ENCODE measurements at places on chromosomes 6 and 20.

GRCh38 chr20:34337544-34337943 lies 25.5 kb upstream of the ITCH start:
- no peak for DNase-seq

DNA sequence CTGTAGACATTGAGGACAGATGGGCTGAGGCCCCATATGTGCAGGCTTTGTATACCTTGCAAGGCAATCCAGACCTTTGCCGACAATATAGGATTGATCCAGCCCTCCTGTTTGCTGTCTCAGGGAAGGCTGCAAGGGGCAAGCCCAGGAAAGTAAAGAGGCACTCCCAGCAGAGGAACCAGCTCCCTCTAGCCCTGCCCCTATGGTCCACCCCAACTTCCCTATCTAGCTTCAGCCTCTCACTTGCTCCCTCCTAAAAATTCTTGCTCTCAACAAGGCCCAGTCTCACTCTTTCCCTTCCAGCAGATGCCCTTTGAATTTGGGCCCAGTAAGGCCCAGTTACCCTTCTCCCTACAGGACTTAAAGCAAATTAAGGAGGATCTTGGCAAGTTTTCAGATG lies 92.6 kb downstream of the JARID2 start:
- no peak for DNase-seq

DNA sequence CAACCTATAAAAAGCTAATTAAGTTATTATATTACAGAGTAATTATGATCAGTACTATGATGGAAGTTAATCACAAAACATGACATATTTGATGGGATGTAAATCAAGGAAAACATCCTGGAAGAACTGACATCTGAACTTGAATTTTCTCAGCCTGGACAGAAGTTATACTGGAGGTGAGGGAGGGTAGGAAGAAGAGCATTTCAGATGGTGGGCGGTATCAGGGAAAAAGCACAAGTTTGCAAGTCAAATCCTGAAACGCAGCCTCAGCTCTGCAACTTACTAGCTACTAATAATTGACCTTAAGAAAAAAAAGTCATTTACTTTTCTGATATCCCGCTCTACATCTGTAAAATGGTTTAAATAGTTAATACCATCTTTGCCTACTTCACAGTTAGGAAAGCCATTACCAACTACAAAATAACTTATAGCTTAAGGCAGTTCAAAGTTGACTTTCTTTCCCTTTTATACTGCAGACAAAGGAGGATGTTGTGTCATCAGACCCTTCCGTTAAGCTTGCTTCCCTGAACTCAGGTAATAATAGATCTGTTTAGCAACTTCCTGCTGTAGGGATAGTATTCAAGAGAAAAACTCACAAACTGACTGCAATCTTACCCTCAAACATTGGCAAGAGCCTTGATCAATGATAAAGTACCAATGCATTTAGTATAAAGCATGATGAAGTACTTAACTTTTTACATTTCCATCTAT lies 21.0 kb downstream of the NOL7 start:
- no peak for DNase-seq

DNA sequence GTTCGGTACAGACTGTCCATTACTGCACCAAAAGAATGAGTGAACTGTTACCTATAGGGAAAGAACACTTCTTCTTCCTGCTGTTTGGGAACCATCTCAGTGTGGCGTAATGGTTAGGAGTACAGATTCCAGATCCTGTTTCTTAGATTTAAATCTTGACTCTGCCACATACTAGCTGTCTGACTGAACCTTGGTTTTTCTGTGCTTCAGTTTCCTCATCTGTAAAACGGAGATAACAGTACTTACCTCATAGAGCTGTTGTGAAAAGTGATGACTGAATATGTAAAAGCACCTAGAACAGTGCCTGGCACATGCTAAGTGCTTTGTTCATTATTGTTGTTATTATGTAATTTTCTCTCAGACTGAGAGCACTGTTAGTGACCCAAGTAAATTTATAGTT lies 39.8 kb downstream of the STX11 start:
- DNase-seq = no peak

DNA sequence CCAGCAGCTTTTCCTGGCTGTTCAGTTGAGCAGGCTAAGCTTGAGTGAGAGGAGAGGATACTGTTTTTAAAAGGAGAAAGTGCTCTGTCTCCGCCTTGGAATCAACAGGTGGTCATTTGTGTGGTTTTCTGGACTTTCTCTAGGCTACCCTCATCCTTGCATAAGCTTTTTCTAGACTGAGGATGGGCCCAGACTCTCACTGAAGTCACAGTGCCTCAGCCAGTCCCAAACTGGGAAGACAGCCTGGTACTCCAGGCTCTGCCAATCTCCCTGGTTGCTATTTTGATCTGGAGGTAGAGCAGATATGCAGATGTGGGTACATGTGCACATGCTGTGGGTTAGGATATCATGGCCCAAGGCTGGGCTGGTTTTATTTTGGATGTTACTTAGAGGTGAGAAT lies 7.0 kb downstream of the SCUBE3 start:
- DNase-seq = no peak

Measured in stimulated activated CD4-positive, alpha-beta T cell treated with anti-CD3 and anti-CD28 coated beads, Interleukin-4, amount 100 ng/mL, for 4 hours (primary cell).